Testis (tissue), 5 donors: ENCODE measurements at places on chromosomes 7 and 10. TPM values are rescaled to one million over a fixed set of nuclear protein-coding genes. Genes with fewer than 3 reads are reported as not detected.
A peak's percentile ranks its signal among the peaks of the same experiment; 100 is the strongest.

- DNase-seq: no peak
Measured at GRCh38 chr10:77829356-77829755, 97.2 kb downstream of the DLG5 start.

- no peak for DNase-seq
Measured at GRCh38 chr7:46781901-46782439, 799.9 kb downstream of the TNS3 start.

Gene ALKBH4
- polyA plus RNA-seq: 9.3 TPM

Gene CCNY
- polyA plus RNA-seq: 380 TPM

GRCh38 chr10:52216852-52217251 is 97.2 kb upstream of the DKK1 start:
- DNase-seq: no peak

DNA sequence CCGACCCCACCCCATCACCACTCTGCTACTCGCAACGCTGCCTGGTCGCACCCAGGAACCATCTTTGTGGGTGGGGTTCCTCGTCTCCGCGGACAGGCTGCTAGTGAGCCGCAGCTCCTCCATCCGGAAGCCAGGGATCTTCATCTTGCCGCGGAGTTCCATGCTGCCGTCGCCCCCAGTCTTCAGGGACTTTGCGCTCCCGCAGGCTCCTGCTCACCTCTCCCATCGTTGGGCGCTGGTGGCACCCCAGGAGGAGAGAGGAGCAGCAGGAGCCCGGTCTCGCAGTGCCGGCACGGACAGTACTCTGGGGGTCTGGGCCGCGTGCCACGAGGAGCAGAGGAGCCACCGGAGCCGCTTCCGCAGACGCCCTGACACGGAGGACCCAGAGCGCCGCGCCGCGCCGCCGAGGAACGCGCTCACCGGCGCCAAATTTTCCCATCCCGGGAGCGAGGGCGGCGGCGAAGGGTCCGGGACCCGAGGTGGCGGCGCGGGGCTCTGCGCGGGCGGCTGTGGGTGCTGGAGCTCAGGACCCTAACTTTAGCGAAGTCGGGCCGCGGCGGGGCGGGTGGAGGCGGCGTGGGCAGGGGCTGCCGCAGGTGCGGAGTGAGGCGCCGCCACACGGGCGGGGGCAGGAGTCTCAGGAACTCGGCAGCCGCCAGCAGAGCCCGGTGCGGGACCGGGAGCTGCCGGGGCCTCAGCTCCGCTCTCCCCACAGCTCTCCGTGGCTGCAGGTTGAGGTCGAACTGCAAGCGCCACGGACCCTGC is 750.1 kb upstream of the SORCS1 start:
- DNase-seq: peak; percentile 34

GRCh38 chr7:140773104-140773503 is 76.6 kb downstream of the NDUFB2 start:
- no peak for DNase-seq
